Airway epithelial cell (primary cell): ENCODE measurements at places on chromosomes 13 and 19. TPM values are rescaled to one million over a fixed set of nuclear protein-coding genes. Genes with fewer than 3 reads are reported as not detected.

Gene F10
- total RNA-seq = 0.21 TPM in 1 of 2 replicates, not detected in the other

Gene CAPN12
- 7.4 and 8.9 TPM in 2 replicates for total RNA-seq

Gene ZNF253
- total RNA-seq = 2.3 and 2.7 TPM in 2 replicates

Gene PTH2
- total RNA-seq = not detected in 2 replicates

Gene GARIN5A
- total RNA-seq = 1.5 TPM in 1 of 2 replicates, not detected in the other

Gene SCAMP4
- 84.6 and 136 TPM in 2 replicates for total RNA-seq
